ENCODE measurements at places on chromosomes 12 and 14.

DNA sequence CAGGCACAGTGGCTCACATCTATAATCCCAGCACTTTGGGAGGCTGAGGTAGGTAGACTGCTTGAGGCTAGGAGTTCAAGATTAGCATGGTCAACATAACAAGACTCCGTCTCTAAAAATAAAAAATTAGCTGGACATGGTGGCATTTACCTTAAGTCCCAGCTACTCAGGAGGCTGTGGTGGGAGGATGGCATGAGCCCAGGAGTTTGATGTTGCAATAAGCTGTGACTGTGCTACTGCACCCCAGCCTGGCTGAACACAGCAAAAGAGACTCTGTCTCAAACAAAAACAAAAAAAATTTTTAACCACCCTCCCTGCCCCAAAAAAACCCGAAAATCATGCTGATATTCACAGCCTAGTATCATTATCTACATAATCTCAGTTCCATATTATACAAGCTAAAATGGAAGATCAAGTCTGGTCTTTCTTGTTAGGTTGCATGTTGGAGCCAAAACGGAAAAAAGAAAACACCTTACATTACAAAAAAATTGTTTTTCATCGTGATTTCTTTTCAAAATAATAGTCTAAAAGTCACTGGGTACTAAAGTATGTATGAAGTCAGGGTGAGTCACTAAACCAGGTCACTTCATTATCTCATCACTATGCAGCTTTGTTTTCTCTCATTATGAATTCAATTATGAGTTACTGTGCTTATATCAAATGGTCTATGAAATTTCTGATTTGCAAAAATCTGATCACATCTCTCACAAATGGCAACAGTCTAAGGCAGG, 13.8 kb downstream of the GXYLT1 start:
- DNase-seq: no peak

- DNase-seq: no peak
These were observed 357.3 kb upstream of the DDHD1 start for GRCh38 chr14:53510281-53510912.

- DNase-seq: no peak
These were observed 46.2 kb downstream of the GALNT8 start for GRCh38 chr12:4766445-4766844.

DNA sequence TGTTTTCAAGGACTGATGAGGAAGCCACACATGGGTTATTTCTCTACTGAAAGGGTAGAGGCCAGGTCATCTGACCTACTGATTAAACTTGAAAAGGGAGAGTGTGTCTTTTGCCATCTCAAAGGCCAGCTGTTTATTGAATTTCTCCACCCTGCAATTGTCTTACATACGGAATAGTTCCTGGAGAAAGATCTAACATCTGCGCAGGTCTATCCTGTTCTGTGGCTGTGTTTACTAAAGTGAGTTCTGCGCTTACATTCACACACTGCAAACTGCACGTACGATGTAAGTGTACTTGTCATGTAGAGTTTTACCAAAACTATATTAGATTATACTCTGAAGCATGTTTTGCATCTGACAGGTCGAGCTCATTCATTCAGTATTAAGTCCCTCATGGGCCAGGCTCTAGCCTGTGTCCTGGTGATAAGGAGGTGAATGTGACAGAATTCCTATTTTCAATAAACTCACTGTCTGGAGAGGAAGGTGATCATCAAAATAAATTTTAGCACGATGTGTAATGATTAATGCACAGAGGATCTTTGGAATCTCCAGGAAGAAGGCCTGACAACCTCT, 96.6 kb downstream of the PRKCH start:
- no peak for DNase-seq

DNA sequence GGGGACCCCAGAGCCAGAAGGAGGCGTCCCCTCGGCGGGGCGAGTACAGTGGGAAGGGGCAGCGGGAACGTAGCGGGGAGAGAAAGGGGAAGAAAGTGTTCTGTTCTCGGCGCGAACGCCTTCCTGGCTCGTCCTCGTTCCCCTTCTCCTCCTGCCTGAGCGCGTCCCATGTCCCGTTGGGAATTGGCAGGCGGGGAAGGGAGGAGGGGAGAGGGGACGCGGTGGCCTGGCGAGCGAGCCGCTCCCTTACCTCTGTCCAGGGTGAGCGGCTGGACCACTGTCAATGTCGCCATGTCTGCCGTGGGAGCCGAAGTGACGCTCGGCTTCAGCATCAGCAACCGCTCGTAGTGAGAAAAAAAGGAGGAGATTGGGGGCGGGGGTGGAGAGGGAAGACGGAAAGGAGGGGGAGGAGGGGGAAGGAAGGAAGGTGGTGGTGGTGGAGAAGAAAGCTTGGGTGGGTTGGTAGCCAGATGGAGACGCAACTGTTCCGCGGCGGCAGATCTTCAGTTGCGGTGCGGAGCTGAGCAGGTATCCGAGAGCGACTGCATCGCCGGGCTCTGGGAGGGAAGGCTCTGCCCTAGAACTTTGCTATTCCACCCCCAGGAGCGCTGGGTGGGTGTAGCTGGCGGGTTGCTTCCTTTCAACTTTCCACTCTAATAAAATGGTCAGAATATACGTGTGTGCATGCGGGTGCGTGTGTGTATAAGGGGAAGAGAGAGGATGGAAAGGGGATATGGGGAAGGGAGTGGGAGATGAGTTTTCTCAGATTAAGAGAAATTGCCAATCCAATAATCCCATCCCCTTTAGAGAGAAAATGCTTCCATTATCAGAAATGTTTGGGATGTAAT, at the start of gene LIN7A:
TSS of gene LIN7A (minus strand) at position 544 of the 848 bp plus-strand sequence. CDS start at position 332, 212 bp downstream.
- DNase-seq: no peak

DNA sequence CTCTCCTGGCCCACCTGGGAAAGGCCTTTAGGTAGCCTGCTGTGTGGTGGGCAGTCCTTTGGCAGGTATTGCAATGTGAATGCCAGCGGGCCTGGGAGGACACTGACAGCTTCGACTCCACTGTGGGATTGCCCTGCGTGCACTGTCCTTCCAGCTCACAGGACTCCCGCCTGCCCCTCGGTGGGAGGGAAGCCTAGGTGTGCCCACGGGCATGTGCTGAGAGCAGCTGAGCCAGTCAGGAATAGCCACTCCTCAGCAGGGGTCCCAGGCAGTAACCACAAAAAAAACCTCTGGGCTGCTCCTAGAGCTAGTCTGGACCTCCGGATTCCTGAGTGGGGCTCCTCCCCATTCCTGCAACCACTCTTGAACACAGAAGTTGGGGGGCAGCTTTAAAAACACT, 278.2 kb downstream of the FOXN3 start:
- DNase-seq: no peak

GRCh38 chr14:27318774-27319420, 721.1 kb upstream of the NOVA1 start:
- no peak for DNase-seq

DNA sequence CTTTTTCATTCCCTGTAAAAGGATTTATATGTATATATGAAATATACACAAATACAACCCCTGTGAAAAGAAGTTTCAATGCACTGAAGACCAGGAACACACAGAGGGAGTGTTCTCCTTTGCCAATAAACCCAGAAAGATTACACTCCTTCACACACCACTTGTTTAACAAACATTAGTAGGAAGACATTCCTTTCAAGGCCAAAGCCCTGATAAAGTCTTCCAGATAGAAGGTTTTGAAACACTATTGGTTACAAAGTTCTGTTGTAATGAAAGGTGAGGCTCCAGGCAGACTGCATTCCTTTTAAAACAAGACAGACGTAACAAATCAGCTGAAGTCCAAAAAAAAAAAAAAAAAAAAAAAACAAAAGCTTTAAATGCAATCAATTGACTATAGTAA, 81.0 kb downstream of the PTPN21 start:
- no peak for DNase-seq

- no peak for DNase-seq
These were observed 35.5 kb downstream of the TSPAN11 start for GRCh38 chr12:30962047-30962446.

GRCh38 chr12:116432314-116432750, 126.8 kb upstream of the MAP1LC3B2 start:
- no peak for DNase-seq

DNA sequence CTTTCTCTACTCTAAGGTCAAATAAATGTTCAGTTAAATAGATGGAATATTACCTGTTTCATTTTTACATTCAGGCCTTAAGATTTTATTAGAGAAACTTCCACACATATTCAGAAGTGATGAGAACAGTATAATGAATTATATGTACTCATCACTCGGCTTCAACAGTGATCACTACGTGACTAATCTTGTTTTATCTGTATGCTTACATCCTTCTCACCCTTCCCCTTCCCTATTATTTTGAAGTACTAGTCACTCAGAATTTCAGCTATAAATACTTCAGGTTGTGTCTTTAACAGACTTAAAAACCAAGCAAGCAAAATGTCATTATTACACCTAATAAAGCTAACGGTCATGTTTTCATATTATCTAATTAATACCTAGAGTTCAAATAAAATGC, 34.9 kb downstream of the ETV6 start:
- DNase-seq: no peak

DNA sequence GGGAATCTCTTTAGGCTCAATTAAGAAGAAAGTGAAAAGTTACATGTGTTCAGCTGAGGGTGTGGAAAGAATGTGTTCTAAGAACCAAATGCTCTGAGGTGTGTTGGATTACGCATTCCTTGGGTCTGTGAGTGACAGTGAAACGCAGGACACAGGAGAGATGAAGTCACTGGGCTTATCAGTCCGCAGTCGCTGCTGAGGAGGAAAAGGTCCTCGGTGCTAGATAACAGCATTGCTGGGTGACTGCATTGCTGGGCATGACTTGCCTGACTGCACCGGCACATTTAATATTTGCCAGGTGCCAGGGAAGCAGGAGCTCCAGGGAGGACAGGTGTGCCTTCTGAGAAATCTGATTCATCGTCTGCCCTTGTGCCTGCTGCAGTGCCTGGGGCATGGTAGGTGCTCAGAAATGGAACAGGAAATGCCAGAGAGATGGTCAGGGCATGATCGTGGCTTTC, 64.4 kb upstream of the FZD10 start:
- no peak for DNase-seq

GRCh38 chr12:88305254-88305890, 163.3 kb downstream of the TMTC3 start:
- DNase-seq: no peak

- no peak for DNase-seq
These were observed 6.7 kb downstream of the FAM222A start for GRCh38 chr12:109720152-109720856.

DNA sequence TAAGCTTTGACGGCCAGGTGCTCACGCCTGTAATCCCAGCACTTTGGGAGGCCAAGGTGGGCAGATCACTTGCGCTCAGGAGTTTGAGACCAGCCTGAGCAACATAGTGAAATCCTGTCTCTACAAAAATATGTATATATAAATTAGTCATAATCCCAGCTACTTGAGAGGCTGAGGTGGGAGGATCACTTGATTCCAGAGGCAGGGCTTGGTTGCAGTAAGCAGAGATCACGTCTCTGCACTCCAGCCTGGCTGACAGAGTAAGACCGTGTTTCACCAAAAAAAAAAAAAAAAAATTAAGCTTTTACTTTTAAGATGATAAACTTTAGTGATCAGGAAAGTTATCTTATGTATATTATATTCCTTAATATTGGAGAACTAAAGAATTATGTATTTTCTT, 18.0 kb upstream of the SNAPC1 start:
- no peak for DNase-seq

- no peak for DNase-seq
These were observed 382.2 kb downstream of the MED13L start for GRCh38 chr12:115895247-115895646.

- DNase-seq: no peak
These were observed 75.0 kb downstream of the DIP2B start for GRCh38 chr12:50579757-50580267.

DNA sequence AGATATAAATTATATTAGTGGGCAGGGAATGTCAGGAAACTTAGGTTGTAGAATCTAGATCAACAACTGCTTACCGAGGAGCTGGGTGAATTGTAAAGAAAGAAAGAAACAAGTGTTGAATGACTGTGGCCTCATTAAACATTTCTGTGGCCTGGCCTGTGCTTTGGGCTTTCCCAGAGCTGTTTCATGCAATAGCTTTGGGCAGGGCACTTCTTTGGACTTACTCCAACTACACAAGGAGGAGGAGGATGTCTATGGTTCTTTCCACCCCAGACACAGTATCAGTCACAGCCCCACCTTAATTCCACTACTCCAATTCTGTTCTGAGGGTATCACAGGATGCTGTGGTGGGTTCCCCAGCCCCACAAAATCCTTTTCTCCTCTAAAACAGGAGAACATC, 38.0 kb downstream of the DPF3 start:
- DNase-seq: no peak

DNA sequence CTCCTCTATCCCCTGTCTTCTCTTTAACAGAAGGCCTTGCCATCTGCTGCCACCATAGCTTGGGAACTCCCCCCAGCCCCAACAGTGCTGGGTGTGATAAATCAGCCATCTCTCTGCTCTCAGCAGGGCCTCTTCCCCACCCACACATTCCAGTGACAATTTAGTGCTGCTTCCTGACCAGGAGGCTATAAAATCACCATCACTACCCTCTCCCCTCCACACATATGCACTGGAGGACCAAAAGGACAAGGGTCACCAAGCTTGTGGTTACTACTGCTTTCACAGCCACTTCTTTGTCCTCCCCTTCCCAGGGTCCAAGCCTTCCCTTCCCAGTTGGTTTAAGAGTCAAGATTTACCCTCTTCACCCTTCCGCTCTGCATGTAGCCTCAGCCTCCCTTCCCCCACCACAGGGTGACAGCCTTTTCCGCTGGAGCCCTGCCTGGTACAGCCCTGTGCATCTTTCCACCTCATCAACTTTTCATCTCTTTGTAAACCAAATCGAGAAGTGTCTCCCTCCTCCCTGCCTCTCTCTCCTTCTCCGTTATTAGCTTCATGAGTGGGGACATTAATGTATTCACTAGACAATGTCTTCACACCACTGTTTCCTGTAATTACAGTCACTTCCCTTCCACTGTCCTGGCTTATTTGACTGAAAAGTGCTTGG, 9.4 kb downstream of the PSMB5 start:
- no peak for DNase-seq

DNA sequence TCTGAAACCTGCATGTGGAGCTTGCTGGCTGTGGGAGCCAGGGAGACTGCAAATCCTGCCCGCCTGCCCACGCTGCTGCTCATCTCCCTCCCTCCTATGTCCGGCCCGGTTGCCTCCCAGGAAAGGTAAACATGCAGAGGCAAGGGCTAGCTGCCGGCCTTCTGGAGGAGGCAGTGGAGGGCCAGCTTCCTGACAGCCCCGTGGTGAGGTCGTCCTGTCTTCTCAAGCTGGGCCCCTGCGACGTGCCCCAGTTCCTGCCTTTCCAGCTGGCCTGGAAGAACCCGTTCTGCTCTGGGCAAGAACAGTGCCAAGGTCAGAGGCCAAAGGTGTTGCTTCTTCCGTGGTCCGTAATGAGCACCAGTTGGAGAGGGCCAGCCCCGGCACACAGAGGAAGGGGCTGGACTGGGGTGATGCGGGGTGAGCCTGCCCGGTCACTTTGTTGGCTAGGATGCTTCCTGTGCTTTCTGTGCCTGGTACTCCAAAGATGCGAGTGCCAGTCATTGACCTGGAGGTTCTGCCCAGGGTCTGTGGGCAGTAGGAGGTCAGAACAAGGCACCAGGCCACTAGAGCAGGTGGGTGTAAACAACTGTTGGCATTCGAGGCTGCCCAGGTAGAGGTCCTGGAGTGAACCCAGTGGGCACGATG, 25.3 kb downstream of the TPCN1 start:
- DNase-seq: no peak

All from stimulated activated CD4-positive, alpha-beta T cell treated with anti-CD3 and anti-CD28 coated beads, Interleukin-4, amount 100 ng/mL, for 48 hours (primary cell).